Activated CD4-positive, alpha-beta T cell treated with anti-CD3 and anti-CD28 coated beads, Interleukin-2, amount 50 U/mL, for 24 hours (primary cell): ENCODE measurements at places on chromosomes 5 and 9.

GRCh38 chr5:133269691-133270090 is 217.9 kb downstream of the HSPA4 start:
- no peak for DNase-seq

- DNase-seq: no peak
Measured at GRCh38 chr5:103474677-103475076, 87.9 kb downstream of the NUDT12 start.

GRCh38 chr9:13411791-13412190 is 132.3 kb upstream of the MPDZ start:
- DNase-seq: no peak

- DNase-seq: no peak
Measured at GRCh38 chr9:94807556-94807955, 81.1 kb downstream of the AOPEP start.

- DNase-seq: no peak
Measured at GRCh38 chr9:86405926-86406325, 51.7 kb upstream of the TUT7 start.

DNA sequence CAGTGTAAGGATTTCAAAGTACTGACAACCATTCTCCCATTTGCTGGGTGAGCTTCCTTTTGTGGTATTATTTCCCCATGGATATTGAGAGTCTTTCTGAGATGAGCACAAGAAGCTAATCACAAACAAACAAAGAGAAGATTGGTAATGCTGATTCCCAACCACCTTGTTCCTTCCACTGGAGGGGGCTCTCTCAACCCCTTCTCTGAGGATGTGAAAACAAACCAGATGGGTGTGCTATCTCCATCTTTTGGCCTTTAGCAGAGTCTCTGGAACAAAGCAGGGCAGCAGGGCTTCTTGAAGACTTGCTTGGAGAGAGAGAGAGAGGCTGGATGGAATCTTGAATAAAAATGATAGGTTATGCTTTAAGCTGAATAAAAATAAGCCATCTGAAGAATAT is 576.7 kb upstream of the ZNF462 start:
- DNase-seq: no peak

GRCh38 chr9:98864281-98865174 is 57.1 kb downstream of the GALNT12 start:
- no peak for DNase-seq

DNA sequence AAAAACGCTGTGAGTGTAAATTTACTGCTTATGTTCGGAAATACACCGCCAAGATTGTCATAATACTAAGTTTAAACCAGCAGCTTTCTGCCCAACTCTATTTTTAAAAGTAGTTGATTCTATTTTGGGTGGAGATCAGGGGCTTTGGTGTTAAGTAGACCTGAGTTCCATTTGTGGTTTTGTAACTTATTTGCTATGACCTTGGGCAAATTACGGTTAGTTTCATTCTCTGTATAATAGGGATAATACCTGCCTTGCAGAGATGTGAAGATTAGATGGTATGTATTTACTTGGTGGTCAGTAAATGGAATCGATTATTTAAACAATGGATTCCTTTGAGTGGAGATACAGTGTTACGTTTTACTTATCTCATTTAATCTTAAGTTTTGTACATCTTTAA is 1.6 kb downstream of the RAD23B start:
- no peak for DNase-seq

DNA sequence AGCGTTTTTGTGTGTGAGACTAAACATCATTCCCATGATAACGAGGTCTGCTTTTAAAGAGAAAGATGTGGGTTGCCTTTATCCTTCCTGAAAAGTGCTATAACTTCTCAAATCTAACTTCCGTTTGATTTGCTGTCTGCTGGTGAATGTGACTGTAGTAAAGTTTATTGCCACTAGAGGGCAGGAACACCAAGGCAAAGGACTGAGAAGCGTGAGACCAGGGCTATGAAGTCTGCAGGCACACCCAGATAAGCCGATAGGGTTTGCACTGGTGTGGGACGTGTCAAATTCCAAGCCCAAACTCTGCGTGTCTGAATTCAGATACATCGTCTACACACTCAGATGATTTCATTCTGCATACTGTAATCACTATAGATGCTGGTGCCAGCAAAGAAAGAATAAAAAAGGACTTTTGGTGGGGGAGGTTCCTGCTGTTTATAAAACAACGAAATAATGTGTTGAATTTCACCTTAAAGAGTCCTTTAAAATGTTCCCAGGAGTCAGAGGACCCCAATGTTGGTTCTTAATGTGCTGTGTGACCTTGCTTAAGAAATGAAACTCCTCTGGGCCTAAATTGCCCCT is 87.2 kb downstream of the PTTG1 start:
- peak; percentile 78 for DNase-seq

GRCh38 chr5:38515646-38516045 is 40.8 kb downstream of the LIFR start:
- DNase-seq: no peak

- peak; percentile 97 for DNase-seq
Measured at GRCh38 chr5:108748401-108749127, 867 bp downstream of the FER start.

GRCh38 chr9:92291577-92291976 is 1.9 kb downstream of the IARS1 start:
- DNase-seq: no peak

GRCh38 chr9:82736701-82737100 is 326.2 kb downstream of the RASEF start:
- no peak for DNase-seq

DNA sequence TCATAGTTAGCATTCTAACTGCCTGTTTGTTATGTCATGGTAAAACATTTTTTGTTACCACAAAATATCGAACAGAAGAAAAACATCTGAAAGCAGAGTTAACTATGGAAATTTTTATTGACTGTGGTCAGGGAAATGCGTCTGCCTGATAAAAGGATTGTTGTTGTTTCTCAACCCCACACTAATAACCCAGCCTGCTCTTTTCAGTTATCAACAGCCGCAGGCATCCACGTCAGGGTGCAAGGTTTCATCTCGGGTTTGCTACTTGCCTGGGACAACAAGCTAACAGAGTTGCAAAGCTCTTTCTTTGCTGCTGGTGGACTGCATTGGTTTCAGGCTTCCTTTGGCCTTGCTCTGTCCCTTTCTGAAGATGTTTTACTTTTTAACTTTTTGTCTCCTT is 969.2 kb downstream of the CDH18 start:
- DNase-seq: no peak

DNA sequence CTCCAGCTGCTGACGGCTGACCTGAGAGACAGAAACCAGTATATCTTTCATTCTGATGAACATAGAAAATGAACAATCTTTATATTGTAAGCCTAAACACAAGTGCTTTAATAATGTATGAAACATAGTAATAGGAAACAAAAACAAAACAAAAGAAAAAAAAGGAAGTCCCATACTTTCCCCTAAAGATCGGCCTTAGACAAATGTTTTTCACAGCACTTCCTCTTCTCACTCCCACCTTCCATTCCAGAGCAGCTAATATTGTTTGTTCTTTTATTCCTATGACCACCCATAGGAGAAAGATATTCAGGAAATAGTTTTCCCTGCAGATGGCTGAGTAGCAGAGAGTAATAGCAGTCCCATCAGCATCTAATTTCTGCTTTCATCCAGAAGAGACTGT is 194.4 kb upstream of the SLC27A6 start:
- DNase-seq: no peak

DNA sequence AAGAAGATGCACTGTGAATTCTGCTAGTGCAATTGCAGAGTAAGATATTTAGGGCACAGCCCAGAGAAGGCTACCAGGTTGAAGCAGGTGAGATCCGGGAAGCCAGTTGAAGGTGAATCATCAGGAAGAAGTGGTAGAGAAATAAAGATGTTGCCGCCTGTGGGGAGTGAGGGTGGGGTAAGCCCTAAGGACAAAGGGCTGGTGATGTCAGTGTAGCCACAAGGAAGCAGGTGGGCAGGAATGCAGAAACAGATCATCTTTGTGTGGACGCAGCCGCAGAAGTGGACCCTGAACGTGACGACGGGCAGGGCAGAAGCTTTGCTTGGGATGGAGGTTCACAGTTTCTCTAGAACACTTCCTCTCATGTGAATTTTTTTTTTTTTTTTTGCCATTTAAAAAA is 164.2 kb downstream of the ACTL7B start:
- DNase-seq: no peak

GRCh38 chr9:37324261-37324683 is 98.2 kb upstream of the GRHPR start:
- DNase-seq: no peak

- DNase-seq: no peak
Measured at GRCh38 chr5:87781976-87782375, 369.2 kb upstream of the CCNH start.
